ENCODE measurements at places on chromosomes 13 and 19.

- no peak for DNase-seq
Measured at GRCh38 chr13:44048326-44048725, 168.6 kb downstream of the LACC1 start.

GRCh38 chr19:10692673-10693264 is 8.5 kb upstream of the QTRT1 start:
- no peak for DNase-seq

DNA sequence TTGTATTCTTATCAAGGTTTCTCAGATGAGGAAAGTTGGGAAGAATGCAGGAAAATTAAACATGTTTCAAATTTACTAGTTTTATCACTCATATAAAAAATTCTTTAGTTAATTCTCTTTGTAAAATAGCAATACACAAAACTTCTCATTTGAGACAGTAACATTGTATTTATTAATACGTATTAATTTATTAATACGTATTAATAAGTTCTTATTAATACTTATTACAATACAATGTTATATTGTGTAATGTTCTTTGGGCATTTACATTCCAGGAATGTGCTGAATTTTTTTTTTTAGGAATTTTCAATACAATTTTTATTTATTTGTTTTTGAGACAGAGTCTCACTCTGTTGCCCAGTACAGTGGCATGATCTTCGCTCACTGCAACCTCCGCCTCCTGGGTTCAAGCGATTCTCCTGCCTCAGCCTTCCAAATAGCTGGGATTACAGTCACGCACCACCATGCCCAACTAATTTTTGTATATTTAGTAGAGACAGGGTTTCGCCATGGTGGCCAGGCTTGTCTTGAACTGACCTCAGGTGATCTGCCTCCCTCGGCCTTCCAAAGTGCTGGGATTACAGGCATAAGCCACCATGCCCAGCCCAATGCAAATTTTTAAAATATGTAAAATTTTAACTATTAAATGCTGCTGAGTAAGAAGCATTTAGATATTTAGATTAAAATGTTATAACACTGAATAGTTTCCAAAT is 31.6 kb downstream of the MBNL2 start:
- DNase-seq: no peak

DNA sequence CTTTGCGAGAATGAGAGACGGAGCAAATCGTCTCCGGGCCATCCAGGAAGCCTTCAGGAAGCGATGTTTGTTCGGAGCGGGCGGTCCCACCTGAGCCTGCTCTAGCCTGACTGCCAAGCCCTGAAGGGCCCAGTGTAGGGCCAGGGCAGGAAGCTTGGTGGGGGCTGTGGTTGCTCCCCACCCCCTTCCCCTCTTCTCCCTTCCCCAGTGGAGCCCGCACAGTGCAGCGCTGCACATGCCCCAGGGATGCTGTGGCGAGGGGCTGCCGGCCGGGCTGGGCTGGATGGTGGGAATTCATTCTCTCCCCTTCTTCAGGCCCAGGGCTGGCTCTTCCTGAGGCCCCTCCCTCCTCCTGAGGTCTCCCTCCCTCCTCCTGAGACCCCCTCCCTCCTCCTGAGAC is 7.1 kb upstream of the GRTP1 start:
- DNase-seq: no peak

- peak; percentile 15 for DNase-seq
Measured at GRCh38 chr13:28449826-28450773, 44.8 kb downstream of the FLT1 start.

DNA sequence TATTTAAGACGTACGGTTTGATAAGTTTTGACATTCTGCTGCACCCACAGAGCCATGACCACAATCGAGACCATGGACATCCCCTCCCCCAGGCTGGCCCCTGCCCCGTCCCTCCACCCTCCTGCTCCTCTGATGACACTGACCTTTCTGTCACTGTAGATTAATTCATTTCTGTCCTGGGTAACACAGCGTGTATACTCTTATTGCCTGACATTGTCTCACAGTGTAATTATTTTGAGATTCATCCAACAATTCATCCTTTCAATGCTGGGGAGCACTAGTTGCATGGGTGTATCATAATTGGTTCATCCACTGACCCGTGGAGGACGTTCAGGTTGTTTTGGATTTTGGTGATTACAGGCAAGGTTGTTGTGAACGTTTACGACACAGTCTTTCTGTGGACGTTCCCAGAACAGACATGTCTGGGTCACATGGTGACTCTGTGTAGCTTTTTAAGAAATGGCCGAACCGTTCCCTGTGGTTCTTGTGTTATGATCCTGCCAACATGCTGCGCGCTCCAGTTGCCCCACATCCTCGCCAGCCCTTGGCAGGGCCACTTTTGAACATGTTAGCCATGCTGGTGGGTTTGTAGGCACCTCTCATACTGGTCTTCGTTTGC is 41.9 kb downstream of the C13orf46 start:
- no peak for DNase-seq

DNA sequence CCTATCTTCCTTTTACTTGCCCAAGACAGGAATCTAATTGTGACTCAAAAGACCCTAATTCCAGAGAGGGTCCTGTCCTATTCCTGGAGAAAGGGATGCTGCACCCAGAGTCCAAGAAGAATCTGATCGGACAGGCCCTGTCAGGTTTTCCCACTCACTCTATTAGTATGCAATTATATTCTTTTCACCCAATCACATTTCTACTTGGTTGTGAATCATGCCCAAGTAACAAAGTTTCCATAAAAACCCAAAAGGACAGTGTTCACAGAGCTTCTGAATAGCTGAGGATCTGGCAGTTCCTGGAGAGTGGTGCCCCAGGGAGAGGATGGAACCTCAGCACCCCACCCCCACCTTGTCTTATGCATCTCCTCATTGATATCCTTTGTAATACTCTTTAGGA is 135.3 kb upstream of the SLITRK5 start:
- no peak for DNase-seq

GRCh38 chr13:51629491-51630287 is 45.4 kb downstream of the WDFY2 start:
- DNase-seq: no peak

DNA sequence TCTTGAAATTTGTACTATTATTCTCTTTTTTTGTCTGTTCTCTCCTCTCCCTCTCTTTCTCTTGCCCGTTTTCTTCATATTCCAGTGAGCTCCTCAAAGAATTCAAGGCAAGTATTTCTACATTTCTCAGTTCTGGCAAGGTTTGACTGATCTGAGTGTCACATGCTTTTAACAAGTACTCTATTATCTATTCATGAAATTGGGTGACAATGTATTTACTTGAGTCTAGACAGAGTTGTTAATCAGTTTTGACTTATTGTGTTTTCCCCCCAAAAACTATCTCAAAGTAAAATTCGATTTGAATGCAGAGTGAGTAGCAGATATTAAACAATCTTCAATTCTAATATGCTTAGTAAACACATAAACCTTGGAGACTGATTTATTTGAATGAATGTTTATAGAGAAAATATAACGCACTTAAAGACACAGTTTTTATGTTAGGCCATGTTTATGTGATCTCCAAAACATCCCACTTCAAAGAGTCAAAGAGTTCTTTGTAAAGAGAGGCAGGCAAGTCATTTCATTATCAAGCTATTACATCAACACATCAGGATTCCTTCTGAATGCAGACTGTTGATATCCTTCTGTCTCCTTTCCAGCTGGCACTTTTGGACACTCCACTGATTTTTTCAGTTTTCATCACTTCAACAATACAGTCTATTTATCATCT is 166.6 kb downstream of the SLITRK6 start:
- DNase-seq: no peak
